Activated CD4-positive, CD25-positive, alpha-beta regulatory T cell treated with anti-CD3 and anti-CD28 coated beads, Interleukin-2, amount 50 U/mL, for 72 hours (primary cell): ENCODE measurements at places on chromosomes 7 and 10.

- no peak for DNase-seq
Observed at GRCh38 chr10:1410469-1411395, 326.6 kb downstream of the ADARB2 start.

GRCh38 chr7:117719377-117719776 lies 153.9 kb downstream of the CTTNBP2 start:
- no peak for DNase-seq

GRCh38 chr10:117860823-117861222 lies 185.9 kb downstream of the RAB11FIP2 start:
- DNase-seq = no peak

- no peak for DNase-seq
Observed at GRCh38 chr10:26801831-26802230, 58.9 kb downstream of the ABI1 start.

GRCh38 chr7:11213266-11213665 lies 239.6 kb downstream of the PHF14 start:
- DNase-seq = no peak

DNA sequence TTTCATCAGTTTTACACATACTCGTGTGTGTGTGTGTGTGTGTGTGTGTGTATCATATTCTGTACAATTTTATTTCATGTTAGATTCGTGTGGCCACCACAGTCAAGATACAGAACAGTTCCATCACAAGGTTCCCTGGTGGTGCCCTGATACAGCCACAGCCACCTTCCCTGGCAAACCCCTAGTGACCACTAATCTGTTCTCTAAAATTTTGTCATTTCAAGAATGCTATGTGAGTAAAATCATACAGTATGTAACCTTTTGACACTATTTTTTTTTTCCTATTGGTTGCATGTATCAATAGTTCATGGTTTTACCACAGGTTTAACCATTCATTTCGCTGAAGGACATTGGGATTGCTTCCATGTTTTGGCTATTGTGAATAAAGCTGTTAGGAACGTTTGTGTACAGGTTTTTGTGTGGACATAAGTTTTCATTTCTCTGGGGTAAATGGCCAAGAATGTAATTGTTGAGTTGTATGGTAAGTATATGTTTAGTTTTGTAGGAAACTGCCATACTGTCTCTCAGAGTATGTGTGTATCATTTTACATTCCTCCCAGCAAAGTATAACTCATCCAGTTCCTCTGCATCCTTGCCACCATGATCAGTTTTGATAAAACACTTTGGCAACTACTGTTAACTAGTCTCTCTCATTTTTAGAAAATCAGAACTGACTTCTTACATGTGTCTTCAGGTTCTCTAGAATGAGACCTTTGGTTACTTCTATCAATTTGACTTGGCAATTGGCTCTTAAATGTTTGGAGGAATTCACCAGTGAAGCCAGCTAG lies 20.6 kb downstream of the KLHDC10 start:
- DNase-seq = no peak

DNA sequence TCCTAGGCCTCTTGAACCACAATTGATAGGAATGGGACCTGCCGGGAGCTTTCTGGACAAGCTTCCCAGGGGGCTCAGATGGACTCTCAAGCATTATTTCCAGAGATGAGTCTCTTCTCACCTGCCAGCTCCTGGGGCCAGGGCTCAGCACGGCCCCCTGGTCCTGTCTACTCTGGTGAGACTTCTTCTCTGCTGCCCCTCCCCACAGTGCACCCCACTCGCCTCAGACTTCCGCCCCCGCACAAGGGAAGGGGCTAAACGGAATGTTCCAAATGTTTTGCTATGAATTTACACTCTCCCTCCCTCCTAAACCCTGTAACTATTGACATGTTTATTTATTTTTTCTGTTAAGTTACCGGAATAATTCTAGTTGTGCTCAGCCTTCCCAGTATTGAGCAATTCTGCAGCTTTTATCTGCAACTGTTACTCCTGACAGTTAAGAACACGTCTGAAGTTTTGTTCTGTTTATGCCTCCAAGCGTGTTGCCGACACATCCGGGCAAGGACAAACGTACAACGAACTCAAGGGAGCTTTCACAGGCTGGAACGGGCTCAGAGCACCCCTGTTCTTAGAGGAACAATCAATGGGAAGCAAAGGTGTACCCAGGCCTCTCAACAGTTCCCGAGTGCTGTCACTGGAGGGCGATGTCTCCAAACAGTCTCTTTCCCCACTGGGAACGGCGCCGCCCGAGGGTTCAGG lies 55.2 kb downstream of the FHIP2A start:
- no peak for DNase-seq

DNA sequence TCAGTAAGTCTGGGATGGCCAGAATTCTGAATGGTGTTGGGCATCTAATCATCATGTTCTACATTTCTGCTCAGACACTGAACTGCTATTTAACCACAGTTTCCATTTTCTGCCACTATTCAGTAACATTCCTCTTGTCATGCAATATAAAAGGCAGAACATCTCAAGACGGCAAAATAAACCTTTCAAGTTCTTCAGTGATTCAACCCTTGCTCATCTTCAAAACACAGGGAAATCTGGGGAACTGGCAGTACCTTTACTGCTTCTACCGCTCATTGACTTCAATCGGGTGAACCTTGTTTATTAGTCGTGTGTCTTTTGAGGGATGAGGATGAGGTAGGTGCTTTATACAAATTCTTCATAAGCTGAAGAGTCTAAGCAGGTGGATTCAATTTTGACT lies 184.7 kb upstream of the ANK3 start:
- DNase-seq = no peak

GRCh38 chr7:18421297-18422002 lies 74.1 kb upstream of the HDAC9 start:
- no peak for DNase-seq

- no peak for DNase-seq
Observed at GRCh38 chr10:75377869-75378268, 23.7 kb downstream of the ZNF503 start.

DNA sequence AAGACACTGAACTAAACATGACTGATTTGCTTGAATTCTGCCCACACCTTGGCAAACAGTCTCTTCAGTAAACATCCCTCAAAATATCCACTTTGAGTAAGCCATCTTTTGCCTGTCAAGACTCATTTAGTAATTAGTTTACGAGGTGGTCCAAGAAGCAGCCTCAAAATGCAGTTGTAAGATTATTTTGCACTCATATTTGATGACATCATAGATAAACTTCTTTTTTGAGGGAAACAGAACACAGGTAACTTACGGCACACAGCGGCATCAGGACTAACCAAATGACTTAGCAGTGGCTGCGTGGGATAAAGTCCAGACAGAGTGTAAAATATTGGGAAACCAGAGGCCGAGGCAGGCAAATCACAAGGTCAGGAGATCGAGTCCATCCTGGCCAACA lies 41.8 kb upstream of the STEAP1B start:
- no peak for DNase-seq

DNA sequence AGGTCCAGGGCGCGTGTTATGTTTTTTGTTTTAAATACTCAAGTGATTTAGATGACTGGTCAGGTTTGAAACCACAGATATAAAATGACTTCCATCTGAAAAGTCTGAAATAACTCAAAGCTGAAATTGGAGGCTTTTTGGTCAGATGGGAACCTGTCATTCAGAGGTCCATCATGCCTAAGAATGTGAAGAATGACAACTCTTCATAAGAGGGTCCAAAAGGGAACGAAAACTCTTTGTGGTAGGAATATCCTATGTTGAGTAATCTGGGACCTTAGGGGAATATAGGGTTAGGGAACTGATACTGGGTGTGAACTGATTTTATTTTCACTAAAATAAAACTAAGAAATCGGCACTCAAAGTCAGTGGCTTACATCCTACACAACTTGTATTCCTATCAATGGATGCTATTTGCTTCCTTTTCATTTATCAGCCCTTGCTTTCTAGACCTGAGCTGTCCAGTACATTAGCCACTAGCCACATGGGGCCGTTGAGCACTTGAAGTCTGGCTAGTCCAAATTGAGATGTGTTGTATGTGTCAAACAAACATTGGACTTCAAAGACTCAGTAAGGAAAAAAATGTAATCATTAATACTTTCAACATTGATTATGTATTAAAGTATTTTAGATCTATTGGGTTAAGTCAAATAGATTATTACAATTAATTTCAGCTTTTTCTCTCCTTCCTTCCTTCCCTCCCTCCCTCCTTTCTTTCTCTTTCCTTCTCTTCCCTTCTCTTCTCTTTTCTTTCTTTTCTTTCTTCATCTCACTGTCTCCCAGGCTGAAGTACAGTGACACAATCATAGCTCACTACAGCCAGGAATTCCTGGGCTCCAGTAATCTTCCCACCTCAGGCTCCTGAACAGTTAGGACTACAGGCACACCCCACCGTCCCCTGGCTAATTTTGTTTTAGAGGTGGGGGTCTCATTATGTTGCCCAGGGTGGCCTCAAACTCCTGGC lies 56.5 kb upstream of the KDM7A start:
- no peak for DNase-seq

DNA sequence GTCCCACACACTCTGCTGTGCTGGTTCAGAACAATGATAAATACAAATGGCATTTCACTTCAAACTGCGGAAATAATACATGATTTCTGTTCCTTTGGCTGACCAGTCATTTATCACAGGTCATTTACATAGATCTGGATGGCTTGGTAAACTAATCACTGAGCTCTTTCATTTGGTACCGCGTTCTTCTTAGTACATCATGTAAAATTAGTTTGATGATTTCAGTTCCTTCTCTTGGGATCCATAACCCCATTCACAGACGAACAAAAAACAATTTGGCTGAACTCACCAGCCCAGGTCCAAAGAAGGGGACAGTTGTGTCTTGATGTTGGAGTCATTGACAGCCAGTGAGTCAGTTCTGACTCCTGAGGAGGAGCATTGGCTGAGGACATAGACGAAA lies 689.8 kb downstream of the INHBA start:
- DNase-seq = no peak

- no peak for DNase-seq
Observed at GRCh38 chr10:6280291-6280690, 77.6 kb downstream of the PFKFB3 start.

DNA sequence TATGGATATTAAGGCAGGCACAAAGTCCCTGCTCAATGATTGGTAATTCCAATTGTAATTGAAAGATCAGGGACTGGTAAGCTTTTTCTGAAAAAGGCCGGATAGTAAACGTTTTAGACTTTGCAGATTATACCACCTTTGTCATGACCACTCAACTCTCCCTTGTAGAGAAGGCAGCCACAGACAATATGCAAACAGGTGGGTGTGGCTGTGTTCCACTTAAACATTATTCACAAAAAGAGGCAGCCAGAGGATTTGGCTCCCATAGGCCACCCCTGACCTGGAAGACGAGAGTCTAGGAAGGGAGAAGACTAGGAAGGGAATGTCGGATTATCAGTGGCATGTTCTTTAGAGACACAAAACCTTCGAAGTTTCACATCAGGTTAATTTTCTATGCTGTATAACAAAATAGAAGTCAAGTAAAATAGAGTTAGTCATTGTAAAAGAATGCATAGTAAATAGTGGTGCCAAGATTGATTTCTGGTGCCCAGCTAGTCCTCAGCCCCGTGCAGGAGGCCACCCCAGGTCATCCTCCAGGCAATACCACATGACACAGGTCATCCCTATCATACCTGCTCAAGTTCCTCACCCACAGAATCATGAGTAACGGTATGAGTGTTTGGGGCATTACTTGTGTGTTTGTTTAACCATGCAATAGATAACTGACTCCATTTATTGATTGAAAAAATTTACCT lies 193.8 kb downstream of the PLPP4 start:
- DNase-seq = no peak

- DNase-seq = peak; percentile 80
Observed at GRCh38 chr10:101018600-101019439, 12.1 kb downstream of the PDZD7 start.

DNA sequence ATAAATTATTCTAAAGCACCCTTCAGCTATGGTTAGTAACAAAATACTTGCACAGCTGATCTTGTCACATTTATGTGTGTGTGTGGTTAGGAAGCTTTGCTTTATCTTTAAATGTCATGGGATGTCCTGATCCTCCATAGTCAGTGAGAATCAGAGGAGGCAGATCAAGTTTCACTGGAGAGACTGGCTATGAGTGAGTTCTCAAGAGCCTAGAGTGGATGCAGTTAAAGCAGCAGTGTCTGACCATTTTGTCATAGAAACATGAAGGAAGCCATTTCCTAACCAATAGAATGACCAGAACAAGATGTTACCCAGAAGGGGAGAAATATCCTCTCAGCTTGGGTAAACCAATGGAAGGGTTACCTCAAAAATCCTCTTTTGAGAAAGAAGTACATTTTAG lies 207.2 kb upstream of the DKK1 start:
- no peak for DNase-seq

DNA sequence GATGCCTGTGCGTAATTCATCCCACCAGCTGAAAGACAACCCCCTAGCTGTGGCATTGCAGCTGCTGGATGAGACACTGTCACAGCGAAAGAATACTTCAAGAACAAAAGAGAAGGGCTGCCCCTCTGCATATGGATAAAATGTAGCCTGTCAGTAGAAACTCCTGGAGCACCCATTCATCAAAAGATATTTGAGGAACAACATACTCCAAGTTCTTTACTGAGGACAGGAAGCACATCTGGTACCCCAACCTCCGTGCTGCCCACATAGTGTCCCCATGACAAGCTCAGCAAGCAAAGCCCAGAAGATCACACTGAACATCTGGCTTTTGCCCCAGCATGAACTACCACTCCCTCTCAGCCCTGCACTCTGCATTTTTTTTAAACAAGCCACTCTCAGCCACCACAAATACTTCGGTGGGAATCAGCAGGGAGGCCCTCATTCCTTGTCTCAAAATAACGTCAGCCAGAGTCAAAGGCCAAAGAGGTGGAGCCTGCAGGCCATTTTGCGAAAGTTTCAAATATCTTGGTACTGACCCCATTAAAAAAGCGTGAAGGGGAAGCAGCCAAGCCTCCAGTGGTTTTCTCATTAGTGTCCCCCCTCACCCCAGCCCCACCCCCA lies 1.7 kb downstream of the CREB3L2 start:
- DNase-seq = no peak

GRCh38 chr10:46247808-46248569 lies 38.8 kb upstream of the ANTXRL start:
- DNase-seq = peak; percentile 17

DNA sequence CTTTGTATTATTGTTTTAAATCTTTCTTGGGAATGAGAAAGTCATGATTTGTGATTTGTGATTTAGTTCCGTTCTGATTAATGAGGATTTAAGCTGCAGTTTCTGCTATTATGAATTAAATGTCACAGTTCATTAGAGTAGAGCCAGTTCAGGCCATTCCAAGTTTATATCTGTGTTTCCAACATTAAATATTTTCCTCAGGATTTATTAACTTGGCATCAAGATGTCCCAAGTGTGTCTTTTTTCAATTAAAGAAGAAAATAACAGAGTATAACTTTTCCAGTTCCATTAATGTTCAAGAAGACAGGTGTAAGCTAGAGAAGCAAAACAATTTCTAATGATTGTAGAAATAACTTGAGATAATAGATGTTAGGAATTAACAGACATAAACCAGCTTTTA lies 1183.2 kb upstream of the CELF2 start:
- DNase-seq = no peak
